NCI-H1048 (cell line): ENCODE measurements at places on chromosomes 2 and 18.

DNA sequence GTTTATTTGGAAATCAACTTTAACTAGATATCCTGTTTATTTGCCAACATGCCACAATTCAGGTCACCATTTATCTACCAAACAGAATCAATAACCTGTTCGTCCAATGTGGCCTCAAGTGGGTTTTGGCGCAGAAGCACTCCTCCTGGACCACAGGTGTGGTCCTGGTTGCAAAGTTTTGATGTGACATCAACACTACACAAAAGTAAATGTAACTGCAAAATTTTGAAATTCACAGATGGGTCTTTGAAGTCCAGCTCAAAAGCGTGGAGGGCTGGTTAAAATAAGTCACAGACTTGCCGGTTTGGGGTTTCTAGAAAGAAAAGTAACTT, 474 bp upstream of the GCA start:
- DNase-seq = no peak

- no peak for DNase-seq
Observed at GRCh38 chr2:35298493-35298892, 1057.1 kb upstream of the CRIM1 start.

DNA sequence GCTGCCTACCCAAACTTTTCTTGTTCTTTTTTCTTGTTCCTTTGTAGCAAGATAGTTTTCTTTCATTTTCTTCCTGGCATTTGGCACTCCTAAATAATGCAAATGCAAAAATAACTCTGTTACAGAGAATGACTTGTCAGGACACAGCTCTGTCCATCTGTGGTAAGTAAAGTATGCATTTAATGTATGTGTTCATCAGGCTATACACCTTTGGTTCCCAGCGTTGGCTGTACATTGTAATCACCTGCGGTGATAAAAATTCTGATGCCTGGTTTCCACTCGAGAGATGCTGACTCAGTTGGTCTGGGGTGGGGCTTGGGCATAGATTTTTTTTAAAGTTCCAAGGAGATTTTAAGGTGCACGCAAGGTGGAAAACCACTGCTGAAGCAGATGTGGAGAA, at the start of gene SERPINB13:
Gene SERPINB13, plus strand, starts transcription at position 378 of the 400 bp plus-strand sequence. CDS start 1,325 bp downstream, outside the sequence.
- no peak for DNase-seq

DNA sequence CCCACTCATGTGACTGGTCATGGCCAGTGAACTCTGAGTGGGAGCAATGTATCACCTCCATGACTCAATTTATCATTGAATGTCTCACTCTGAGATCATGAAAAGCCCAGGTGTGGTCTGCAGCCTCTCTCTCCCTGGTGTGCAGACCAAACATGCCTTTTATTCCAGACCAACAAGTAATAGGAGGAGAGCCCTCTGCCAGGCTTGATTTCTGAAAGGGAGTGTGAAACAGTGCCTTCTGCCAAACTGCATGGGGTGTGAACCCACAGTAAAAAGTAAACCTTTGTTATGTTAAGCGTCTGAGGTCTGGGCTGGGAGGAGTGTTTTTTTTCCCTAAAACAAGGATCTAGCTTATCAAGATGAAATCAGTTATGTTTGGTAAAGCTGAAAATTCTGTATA, 601.2 kb downstream of the ADCYAP1 start:
- DNase-seq = no peak

DNA sequence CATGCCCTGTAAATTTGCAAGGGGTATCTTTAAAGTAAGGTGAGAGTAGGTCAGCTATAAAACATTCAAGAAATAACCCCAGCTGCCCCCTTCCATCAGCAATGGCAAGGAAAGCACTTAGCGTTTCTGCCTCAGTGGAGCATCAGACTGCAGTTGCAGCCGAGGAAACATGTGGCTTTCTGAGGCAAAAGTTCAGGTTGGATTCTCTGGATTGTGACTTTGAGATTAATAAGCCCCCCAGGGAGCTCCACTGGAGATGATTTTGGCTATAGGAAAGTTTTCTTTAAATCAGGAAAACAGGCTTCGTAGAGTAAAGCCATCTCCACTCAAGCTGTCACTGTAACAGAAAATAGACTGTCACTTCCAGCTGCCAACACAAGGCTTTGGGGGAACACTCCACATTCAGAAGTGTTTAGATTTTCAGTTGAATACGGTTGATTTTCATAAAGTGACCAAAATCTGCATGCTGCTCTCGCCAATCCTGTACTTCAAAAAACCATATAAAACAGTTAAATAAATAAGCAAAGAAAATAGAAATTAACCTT, 15.3 kb upstream of the RIT2 start:
- DNase-seq = no peak

GRCh38 chr2:181309586-181309985, 147.6 kb upstream of the ITGA4 start:
- DNase-seq = no peak

GRCh38 chr2:24985511-24985910, 13.8 kb upstream of the DNAJC27 start:
- no peak for DNase-seq

- no peak for DNase-seq
Observed at GRCh38 chr2:127893494-127893893, 7.7 kb upstream of the AMMECR1L start.

GRCh38 chr18:63142594-63143225, 176.9 kb downstream of the BCL2 start:
- DNase-seq = no peak

- DNase-seq = no peak
Observed at GRCh38 chr18:8300751-8301410, 308.4 kb upstream of the RAB12 start.

- DNase-seq = no peak
Observed at GRCh38 chr2:174495365-174496012, 8.7 kb upstream of the GPR155 start.
